ENCODE measurements at places on chromosomes 5 and 9.

GRCh38 chr5:127079994-127080491 lies 6.7 kb upstream of the C5orf63 start:
- DNase-seq = no peak

DNA sequence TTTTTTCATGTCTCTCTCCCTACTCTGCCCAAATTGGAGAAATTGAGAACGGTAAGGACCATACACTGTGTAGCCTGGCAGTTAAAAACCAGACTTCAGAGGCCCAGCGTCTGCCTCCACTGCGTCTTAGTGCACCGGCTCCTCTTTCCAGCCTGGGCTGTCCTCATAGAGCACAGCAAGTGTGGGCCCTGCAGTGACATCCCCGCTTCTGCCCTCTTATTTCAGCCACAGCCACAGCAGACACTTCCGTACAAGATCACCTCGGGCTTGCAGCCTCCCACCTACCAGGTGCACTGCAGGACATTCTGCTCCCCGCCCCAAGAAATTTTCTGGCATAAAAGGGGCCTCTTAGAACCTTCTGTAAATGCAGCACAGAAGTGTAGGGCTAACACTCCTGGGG lies 21.4 kb upstream of the SMIM23 start:
- no peak for DNase-seq

- DNase-seq = no peak
Observed at GRCh38 chr5:77262697-77263096, 52.2 kb downstream of the PDE8B start.

DNA sequence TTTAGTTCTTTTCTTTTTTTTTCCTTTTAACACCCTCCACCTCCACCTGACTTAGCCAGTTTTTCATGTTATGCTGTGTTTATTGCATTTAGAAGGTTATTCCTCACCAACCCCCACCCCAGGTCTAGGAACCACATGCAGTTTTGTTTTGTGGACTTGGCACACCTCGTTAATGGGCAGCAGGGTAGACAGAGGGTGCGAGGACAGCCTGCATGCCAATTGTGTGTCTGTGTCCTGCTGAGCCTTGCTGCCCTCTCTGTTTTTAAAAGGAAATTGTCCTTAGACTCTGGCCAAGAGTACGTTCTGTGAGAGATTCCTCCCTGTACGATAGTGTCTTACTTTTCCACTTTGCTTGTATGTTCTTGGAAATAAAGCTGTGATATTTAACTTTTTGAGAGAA lies 13.9 kb downstream of the PIK3R1 start:
- no peak for DNase-seq

- DNase-seq = no peak
Observed at GRCh38 chr5:52661903-52662595, 125.7 kb upstream of the ITGA1 start.

DNA sequence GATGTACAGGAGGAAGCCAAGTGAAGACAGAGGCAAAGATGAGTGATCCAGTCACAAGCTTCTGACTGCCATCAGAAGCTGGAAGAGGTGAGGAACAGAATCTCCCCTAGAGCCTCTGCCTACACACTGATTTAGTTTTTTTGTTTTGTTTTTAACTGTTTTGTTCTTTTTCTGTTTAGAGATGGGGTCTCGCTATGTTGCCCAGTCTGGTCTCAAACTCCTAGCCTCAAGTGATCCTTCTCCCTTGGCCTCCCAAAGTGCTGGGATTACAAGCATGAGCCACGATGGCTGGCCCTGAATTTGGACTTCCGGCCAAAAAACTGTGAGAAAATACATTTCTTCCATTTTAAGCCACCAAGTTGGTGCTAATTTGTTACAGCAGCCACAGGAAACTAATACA lies 204.7 kb upstream of the ZNF608 start:
- no peak for DNase-seq

DNA sequence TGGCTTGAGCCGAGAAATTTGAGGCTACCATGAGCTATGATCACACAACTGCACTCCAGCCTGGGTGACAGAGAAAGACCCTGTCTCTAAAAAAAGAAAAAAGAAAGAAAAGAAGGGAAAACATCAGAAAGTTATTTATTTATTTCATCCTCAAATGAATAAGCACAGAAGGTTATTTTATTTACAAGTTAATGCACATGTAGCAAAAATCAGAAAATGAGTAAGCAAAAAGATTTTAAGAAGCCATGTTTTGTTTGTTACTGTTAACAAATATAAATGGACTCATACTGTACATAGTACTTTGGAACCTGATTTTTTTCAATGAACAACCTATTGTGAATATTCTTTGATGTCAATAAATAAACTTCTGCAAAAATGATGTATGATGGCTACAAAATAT lies 47.2 kb downstream of the NRG2 start:
- DNase-seq = no peak

DNA sequence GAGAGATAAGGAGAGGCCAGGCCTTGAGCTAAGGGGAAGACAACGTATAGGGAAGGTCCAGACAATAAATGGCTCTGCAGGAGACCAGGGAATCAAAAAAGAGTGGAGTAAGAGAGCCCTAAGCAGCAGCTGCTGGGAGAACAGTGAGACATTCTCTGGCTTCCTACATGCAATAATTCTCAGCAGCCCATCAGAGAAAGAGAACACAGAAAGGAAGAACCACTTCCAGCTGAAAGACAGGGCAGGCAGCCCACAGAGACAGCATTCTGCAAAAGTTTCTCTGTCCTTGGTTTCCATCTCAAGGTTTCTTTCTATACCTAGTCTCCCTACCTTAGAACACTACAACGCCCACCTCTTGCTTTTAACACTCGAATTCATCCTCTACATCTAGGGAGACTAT lies 189.9 kb downstream of the DEPDC1B start:
- no peak for DNase-seq

DNA sequence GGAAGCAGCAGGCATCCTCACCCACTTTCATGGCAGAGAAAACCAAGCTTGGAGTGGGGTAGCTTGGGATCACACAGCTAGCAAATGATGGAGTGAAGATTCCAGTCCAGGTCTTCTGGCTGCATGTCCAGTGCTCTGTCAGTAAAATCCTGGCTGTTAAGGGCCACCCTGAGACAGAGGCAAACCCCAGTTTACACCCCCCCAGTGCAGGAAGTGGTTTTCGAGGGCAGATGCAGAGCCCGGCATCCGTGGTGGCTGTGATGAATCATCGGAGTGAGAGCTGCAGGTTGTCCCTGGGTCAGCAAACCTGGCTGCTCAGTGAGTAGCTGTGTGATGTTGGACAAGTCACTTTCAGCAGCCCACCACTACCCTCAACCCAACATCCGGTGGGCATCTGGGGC lies 115.4 kb downstream of the RGS3 start:
- DNase-seq = no peak

GRCh38 chr5:63262185-63262981 lies 683.8 kb downstream of the LRRC70 start:
- DNase-seq = no peak

- DNase-seq = no peak
Observed at GRCh38 chr5:161382685-161383084, 163.8 kb downstream of the GABRB2 start.

DNA sequence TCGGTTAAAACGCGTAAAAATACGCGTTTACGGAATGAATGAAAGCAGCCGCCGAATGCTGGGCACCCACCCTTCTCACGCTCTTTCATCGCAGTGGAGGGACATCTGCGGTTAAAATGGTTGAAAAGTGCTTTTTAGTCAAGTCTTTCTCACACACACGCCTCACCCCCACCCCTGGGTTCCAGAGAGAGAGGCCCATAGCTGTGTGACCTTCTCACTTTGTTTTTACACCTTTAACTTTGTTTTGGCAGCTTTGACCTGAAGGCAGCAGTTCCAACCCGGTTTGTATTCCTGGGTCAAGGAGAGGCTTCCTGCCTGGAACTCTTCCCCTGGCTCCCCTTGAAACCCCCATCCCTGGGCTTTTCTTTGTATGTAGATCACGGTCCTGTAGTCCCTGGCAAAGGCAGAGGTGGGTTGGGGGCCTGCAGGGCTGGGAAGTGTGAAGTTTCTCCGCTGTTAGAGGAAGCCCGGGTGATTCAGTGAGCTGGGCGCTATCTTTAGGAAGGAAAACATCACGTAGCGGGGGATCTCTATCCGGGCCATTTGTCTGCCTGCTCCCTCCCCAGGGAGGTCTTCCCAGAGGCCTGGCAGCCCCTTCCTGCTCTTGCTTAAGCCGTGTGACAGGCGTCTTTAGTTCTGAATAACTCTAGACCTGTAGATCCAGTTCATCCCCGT lies 29.6 kb downstream of the SPRY4 start:
- DNase-seq = no peak

GRCh38 chr9:99626426-99626825 lies 195.3 kb upstream of the NR4A3 start:
- DNase-seq = no peak

- no peak for DNase-seq
Observed at GRCh38 chr9:79709743-79710674, 138.2 kb downstream of the TLE4 start.

DNA sequence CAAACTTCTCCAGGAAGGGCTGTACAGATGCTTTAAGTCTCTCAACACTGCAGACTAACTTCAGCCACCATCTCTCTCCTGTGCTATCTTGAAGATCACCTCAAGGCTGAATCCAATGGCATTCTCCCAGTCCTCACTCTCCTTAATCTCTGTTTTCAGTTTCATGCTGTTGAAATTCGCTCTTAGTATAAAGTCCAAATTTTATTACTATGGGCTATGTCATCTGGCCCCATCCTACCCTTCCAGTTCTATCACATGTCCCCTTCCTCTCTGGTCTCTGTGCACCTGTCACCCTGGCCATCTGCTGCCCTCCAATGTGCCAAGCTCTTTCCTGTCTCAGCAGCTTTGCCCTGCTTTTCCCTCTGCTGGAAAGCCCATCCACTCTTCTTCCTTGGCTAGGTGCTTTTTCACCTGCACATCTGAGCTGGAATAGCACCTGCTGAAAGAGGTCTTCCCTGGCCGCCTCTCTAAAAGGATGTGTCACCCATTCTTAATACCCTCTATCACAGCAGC lies 284.7 kb upstream of the MAP3K1 start:
- no peak for DNase-seq

- peak; percentile 39 for DNase-seq
Observed at GRCh38 chr9:15205632-15206420, 101.2 kb downstream of the TTC39B start.

DNA sequence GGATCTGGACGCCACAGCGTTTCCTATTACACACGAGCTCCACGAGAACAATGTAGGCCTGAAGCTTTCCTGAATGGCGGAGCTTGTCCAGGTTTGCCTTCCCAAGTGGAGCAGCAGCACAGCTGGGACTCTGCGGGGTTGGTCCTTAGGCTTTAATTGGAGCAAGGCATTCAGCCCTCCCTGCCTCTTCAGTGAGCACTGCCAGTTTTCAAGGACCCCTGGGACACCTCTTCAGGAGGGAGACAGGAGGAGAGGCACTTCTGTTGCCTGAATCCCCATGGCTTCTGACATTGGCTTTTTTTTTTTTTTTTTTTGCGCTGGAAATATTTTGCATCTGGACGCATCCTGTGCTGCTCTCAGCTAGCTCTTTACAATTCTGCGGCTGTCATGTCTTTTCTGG lies 179.4 kb downstream of the SEMA6A start:
- DNase-seq = no peak

DNA sequence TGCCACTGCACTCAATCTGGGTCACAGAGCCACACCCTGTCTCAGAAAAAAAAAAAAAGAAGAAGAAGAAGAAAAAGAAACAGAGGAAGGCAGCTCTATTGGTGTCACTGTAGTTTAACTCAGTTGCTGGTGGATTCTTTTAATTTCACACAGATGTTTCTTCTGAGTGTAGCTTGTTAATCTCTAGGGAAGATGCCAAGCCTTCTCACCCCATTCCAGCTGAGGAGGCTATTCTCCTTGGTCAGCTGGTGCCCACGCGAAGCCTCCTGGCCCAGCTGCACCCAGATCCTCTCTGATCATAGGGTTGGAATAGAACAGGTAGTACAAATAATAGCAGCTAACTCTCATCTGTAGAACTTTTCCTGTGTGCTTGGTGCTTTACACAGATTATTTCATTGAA lies 113.8 kb upstream of the SPRY4 start:
- no peak for DNase-seq

GRCh38 chr5:131019111-131019510 lies 145.9 kb downstream of the HINT1 start:
- no peak for DNase-seq

DNA sequence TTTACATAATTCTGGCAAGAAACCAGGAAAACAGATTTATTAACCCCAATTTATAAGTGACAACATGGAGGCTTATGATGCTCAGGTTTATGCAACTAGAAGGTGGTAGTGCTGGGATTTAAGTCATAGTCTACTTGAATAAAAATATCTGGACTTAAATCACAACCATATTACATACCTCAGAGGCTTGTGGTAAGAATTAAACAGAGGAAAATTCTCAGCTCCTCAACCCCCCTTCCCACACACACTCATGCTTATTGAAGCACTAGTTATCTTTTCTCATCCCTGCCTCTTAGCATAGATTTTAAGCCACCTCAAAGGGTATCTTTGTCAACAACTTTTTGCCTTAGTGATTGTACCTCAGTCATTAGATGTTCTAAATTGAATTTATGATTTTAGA lies 731.0 kb downstream of the PRELID2 start:
- DNase-seq = no peak

DNA sequence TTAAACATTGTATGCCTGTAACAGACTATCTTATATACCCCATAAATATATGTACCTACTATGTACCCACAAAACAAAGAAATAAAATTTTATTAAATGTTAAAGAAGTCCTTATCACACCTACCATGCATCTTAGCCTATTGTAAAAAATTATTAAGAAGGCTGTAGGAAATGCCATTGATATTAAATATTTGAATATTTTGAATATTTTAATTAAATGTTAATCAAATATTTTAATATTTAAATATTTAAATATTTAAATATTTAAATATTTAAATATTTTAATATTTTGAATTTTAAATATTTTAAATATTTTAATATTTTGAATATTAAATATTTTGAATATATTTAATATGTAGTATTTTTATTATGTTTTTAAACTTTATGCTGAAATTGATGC lies 331.5 kb upstream of the ATP10B start:
- DNase-seq = no peak

DNA sequence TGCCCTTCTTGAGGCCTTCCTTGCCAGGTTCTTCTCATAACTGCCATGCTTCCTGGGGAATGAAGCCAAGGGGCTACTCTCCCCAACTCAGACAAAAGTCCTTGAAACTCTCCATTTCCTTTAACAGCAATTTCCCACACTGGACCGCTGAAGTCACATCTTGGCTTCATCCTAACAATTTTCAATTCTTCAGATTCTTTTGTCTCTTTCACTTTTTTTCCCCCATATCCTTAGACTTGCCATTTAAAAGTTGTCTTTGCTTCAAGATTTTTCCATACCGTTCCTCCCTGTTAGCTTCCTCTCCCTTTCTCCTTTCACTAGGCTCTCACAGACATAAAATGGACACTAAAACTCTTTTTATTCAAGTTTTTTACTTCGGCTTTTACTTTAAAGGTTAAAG lies 93.1 kb upstream of the ITGA1 start:
- DNase-seq = no peak
